ENCODE measurements at places on chromosomes 2 and 18.

DNA sequence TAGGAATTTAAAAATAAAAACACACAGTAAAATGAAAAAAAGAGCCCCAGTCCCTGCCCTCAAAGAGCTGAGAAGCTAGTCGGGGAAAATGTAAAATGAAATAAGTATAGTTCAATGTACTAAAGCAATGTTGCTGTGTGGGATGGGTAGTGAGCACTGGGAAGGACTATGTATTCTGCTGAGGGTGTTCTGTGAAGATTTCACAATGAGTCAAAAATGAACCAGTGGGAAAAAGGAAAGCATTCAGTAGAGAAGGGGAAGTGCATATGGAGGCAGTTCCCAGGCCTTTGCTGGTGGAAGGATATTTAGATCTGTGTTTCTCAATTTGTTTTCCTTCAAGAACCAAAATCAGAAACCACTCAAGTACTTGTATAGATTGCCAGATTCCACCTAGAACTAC is 1094.7 kb upstream of the KLHL29 start:
- DNase-seq: no peak

GRCh38 chr2:236505041-236505440 is 64.6 kb upstream of the ACKR3 start:
- no peak for DNase-seq

DNA sequence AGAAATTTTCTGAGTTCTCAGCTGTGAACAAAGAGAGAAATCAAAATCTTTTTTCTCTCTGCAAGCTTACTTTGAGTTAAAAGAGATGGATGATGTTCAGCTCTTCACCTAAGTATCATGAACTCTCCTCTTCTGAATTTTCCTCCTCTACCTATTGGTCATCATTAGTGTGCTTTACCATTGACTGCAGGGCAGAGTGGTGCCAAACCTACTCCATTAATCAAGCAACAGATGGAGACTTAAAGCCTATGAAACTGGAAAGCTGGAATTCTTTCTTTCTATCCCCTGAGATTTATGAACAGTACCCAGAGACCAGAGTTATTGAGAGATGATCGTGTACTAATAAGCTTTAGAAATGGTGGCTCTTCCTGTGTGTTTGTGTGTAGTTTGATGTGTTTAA is 31.3 kb upstream of the LINC00305 start:
- no peak for DNase-seq

- no peak for DNase-seq
Observed at GRCh38 chr2:25347205-25347815, 5.6 kb upstream of the DNMT3A start.

- no peak for DNase-seq
Observed at GRCh38 chr2:42800981-42801380, 8.6 kb upstream of the HAAO start.

- DNase-seq: no peak
Observed at GRCh38 chr18:14074187-14074586, 58.0 kb downstream of the ZNF519 start.

DNA sequence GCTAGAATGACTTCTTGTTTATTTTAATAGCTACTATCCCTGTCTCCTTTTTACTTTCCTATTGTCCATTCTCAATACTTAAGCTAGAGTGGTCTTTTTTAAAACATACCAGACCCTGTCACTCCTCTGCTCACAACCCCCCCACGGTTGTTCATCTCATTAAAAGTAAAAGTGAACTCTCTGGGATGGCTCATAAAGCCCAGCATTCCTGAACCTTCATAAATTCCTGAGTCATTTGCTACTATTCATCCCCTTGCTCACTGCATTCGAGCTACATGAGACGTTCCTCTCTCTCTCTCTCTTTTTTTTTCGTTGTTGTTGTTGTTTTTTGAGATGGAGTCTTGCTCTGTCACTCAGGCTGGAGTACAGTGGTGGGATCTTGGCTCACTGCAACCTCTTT is 148.7 kb upstream of the DSEL start:
- DNase-seq: no peak

- DNase-seq: no peak
Observed at GRCh38 chr2:26489213-26489850, 11.4 kb upstream of the OTOF start.

DNA sequence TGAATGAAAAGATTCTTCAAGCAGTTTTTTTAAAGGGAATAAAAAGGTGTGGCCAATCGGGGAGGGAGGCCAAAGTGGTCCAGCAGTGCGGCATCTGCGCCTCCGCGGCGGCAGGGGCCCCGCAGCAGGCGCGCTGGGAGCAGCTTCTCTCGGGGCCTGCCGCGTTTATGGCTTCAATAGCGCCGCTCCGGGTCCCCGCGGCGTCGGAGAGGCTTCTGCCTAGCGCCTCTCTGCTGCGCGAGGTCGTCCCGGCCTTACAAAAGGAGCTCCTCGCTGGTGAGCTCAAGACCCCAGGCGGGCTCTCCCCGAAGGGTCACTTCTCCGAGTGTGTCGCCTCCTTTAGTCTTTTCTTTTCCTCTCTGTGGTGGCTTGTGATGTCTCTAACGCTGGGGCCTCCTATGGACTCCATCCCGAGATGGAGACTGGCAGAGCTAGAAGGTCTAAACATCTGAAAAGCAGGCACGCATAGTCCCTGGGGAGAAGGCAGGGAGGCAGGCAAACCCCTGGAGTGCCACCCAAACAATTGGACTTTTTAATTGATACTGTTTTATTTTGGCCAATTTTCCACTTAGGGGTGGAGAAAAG is 67.1 kb downstream of the SUMO1 start:
- DNase-seq: no peak

- DNase-seq: no peak
Observed at GRCh38 chr2:231633241-231633976, 40.7 kb downstream of the TEX44 start.

- no peak for DNase-seq
Observed at GRCh38 chr2:71889759-71890684, 257.6 kb downstream of the CYP26B1 start.

DNA sequence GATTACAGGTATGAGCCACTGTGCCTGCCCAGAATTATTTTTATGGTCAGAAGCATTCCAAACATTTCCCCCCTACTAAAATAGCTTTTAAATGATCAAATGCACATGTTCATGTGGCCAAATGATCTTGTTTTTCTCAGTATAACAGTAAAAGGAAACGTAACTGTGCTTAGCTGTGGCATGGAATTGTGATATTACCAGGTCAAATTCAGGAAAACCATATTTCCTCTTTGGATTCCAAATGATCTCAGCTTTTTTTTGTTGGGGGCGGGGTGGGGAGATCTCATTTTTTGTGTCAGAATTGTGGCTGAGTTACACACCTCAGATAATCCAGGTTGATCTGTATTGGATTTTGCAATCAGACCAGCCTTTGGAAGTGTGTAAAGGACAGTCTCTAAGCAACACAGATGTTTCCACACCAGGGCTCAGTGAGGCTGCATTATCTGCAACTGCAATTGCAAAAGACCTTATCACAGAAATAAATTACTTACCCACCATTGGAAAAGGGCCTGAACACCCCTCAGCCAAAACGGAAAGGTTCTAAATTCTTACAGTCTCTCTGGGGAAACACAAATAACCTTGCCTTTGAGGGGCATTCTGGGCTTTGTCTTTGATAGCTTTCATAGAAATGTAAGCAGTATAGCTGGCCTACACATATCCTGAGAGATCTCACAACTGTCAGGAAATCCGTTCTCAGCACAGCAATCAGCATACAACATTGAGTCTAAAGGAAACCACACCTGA is 8.4 kb downstream of the CASP10 start:
- no peak for DNase-seq

DNA sequence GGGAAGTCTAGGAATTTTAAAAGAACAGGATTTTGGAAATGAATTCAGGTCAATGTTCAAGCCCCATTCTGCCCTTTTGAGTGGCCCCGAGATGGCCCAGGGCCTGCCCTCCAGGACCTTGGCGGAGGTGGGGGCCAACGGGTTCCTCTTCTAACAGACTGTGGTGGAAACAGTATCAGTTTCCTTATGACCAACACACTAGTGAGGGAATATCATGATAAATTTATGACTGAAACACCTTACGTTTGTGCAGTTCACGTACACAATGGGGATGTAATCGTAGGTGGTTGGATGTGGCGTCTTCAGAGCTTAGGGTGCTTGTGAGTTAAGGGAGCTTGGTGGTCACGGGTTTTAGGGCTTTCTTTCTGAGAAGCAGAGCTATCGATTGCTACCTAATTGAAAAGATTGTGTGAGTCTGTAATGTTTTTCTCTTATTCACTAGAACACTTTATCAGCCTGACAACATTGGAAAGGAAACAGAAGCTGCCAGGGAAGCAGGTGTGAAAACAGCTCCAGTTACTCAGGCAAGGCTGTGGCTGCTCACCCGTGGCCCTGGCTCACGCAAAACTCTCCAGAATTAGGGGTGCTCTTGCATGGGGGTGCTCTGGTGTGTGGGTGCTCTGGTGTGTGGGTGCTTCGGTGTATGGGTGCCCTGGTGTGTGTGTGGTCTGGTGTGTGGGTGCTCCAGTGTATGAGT is 165.3 kb downstream of the SNTG2 start:
- DNase-seq: no peak

- no peak for DNase-seq
Observed at GRCh38 chr2:17864676-17865075, 13.8 kb upstream of the KCNS3 start.

GRCh38 chr2:157150747-157151146 is 106.8 kb upstream of the GALNT5 start:
- no peak for DNase-seq

- no peak for DNase-seq
Observed at GRCh38 chr2:189854940-189855339, 70.7 kb downstream of the PMS1 start.

- DNase-seq: no peak
Observed at GRCh38 chr2:180646756-180647155, 333.6 kb upstream of the UBE2E3 start.

DNA sequence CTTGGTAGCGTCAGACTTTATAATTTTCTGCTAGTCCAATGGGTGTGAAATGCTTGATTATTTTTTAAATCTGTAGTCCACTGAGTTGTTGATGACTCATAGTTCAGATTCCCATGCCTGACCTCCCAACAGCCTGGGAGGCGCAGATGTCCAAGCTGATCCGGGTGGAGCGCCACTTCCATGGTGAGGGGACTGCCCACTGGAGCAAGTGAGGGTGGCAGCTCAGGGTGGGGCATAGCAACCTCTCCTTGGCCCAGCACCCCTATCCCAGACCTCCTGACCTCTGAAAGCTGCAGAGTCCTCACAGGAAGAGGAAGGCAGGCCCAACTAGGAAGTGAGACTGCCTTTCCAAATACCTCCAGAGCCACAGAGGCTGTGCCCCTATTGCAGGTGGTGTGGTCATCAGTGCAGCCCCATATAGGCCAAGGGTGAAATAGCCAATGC is 4.4 kb downstream of the MAL start:
- no peak for DNase-seq

- DNase-seq: no peak
Observed at GRCh38 chr2:124257120-124257519, 232.0 kb downstream of the CNTNAP5 start.

- no peak for DNase-seq
Observed at GRCh38 chr2:17182399-17182798, 335.8 kb downstream of the RAD51AP2 start.

GRCh38 chr2:47295131-47295980 is 107.6 kb upstream of the MSH2 start:
- no peak for DNase-seq

DNA sequence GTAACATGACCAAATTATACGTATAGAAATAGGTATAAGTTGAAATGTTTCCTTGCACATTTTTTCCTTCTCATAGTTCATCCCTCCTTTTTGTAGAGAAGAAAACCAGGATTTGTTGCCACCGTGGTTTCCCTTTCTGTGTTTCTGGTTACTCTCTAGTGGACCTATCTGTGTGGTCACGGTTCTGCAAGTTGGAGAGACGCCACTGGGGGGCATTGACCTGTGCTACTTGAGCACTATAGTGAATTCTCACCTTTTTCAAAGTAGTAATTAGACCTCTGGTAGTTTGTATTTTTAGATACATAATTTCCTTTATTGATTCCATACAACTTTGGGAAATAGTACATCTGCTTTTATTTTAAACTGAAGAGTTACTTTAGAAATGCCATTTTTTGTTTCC is 444.8 kb downstream of the PTPRM start:
- no peak for DNase-seq

GRCh38 chr2:1673160-1673944 is 71.0 kb downstream of the PXDN start:
- no peak for DNase-seq

GRCh38 chr2:189406586-189407233 is 34.6 kb upstream of the WDR75 start:
- DNase-seq: no peak

GRCh38 chr2:139790807-139791752 is 1010.9 kb upstream of the NXPH2 start:
- no peak for DNase-seq

GRCh38 chr2:86783615-86784339 is 6.9 kb downstream of the CD8A start:
- no peak for DNase-seq

- no peak for DNase-seq
Observed at GRCh38 chr2:30272761-30273573, 41.6 kb downstream of the LBH start.

- no peak for DNase-seq
Observed at GRCh38 chr2:110115291-110116032, at the start of gene MALL. Gene MALL (minus strand): TSS chr2:110115822. CDS start chr2:110115792, 30 bp downstream.

GRCh38 chr2:240918258-240919091 is 12.3 kb downstream of the CROCC2 start:
- no peak for DNase-seq

DNA sequence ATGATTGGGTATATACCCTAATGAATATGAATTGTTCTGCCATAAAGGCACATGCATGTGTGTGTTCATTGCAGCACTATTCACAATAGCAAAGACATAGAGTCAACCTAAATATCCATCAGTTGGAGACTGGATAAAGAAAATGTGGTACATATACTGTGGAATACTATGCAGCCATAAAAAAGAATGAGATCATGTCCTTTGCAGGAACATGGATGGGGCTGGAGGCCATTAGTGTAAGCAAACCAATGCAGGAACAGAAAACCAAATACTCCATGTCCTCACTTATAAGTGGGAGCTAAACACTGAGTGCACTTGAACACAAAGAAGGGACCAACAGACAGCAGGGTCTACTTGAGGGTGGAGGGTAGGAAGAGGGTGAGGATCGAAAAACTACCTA is 43.2 kb downstream of the TTC39C start:
- no peak for DNase-seq

- no peak for DNase-seq
Observed at GRCh38 chr2:52414561-52415295, 1352.9 kb upstream of the CHAC2 start.

GRCh38 chr2:118091631-118092030 is 3.4 kb downstream of the INSIG2 start:
- no peak for DNase-seq

GRCh38 chr2:138078153-138078552 is 113.9 kb downstream of the HNMT start:
- no peak for DNase-seq

All from NCI-H2081 treated with DMSO at 0.1 percent for 48 hours (cell line).